ENCODE measurements at places on chromosomes 5 and 9.

DNA sequence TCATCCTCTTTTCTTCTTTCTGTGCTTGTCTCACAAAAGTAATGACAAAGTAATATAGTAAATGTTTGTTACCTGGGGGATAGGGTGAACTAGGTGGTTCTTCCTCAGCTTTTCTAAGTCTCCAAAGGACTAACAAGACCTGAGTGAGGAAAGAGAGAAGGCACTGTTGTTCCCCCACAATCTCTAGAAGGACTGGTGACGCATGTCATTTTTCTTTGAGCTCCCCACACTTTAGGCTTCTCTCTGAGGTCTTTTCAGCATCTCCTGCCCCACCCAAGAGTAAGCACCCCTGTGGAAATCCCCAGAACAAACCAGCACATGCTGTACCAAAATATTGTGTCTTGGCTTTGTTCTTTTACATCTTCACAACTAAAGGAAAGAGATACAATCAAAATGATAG is 2.4 kb upstream of the IL7R start:
- DNase-seq = no peak

DNA sequence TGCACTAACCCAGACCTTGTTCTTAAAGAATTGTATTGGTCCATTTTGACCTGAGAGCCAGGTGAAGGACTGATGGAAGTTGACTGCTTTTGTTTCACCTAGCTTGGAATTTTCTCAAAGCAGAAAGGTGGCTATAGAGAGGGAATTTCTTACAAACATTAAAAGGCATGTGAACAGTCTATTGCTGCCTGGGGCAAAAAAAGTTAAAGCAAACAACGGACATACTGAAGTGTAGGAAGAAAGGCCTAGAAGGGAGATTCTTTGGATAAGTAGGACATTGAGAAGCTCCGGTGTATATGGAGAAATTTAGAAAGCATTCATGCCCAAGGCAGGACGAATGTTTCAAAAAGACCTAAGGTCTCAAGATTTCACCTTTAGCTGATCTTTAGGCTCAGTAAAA is 11.7 kb downstream of the CATSPER3 start:
- DNase-seq = no peak

DNA sequence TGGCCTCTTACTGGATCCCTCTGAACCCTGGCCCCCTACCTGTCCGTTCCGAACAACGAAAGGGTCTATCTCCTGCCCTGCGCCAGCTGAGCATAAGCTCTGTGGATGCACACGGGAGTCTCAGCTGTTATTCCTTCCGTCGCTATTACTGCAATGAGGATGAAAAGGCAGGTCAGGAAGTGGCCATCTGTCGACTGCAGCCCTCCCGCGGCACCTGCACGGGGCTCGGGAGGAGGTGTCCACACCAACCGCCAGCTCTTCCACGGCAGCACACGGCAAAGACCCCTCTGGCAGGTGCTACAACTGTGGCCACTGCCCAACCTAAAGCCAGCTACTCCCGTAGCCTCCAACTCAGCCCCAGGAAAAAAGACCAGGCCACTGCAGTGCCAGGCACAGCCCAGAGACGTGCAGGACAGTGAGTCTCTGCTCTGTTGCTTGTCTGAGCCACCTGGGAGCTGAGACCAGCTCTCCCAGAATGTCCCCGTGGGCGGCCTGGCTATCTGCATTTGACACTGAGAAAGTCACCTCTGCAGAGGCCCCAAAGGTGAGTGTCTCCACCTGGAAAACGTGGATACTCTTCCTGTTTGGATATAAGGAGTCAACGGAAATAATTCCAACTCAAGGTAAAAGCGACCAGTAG is 19.1 kb downstream of the CAMSAP1 start:
- DNase-seq = no peak

DNA sequence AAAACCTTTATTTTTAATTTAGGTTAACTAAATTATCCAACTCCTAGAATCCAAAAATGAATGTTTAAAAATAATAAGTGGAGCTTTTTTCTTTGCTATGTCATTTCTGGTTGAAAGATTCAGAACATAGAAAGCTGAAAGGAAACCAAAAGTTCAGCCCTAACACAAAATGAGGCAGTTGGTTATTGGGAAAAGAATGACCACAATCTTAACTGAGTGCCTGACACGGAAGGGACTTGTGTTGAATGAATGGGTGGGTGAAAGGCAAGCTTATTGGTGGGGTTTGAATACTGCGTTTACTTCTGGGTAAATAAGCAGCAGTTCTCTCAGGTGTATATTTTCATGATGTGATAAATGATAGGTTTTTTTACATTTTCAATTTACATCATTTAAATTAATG is 243.5 kb downstream of the IRX1 start:
- DNase-seq = no peak

- DNase-seq = no peak
Observed at GRCh38 chr9:33795281-33795680, at the start of gene PRSS3. Gene PRSS3, plus strand, starts transcription at chr9:33795561. Its CDS starts 13 bp downstream, at chr9:33795574.
